ENCODE measurements at places on chromosomes 16 and 17.
A peak's percentile ranks its signal among the peaks of the same experiment; 100 is the strongest.

DNA sequence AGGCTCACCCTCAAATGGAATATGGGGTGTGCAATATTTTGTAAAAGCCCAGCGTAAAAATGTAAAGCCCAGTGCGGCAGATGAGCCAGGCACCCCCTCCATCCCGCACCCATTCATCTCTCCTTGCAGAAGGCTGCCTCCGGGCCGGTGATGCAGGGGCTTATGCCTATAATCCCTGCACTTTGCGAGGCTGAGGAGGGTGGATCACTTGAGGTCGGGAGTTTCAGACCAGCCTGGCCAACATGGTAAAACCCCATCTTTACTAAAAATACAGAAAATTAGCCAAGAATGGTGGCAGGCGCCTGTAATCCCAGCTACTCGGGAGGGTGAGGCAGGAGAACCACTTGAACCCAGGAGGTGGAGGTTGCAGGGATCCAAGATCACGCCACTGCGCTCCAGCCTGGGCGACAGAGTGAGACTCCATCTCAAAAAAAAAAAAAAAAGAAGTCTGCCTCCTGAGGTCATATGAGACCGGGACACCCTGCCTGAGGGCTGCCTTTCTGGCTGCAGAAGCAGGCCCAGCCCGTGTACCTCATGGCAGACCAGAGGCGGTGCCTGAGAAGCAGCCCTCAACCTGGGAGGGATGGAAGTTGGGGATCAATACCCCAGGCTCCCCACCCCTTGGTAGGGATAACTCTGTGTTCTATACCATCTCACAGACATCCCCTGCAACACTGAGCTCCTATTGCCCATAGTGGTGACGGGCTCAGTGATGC is 17.5 kb upstream of the ATP2C2 start:
- no peak for DNase-seq

DNA sequence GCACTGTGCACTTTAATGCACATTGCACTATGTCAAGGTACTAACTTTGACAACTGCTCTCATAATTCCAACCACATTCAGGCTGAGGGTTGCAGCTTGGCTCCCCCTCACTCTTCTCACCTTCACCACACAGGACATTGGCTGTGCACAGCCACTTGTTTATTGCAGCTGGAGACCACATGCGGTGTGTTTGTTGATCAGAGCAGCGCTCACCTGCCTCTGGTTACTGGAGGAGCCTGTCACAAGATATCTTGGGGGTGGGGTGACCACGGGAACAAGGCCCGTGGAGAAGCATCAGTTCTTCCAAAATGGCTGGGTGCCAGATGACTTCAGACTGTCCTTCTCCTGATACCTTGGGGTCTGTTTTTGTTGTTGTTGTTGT is 10.6 kb upstream of the CCL5 start:
- DNase-seq = no peak

DNA sequence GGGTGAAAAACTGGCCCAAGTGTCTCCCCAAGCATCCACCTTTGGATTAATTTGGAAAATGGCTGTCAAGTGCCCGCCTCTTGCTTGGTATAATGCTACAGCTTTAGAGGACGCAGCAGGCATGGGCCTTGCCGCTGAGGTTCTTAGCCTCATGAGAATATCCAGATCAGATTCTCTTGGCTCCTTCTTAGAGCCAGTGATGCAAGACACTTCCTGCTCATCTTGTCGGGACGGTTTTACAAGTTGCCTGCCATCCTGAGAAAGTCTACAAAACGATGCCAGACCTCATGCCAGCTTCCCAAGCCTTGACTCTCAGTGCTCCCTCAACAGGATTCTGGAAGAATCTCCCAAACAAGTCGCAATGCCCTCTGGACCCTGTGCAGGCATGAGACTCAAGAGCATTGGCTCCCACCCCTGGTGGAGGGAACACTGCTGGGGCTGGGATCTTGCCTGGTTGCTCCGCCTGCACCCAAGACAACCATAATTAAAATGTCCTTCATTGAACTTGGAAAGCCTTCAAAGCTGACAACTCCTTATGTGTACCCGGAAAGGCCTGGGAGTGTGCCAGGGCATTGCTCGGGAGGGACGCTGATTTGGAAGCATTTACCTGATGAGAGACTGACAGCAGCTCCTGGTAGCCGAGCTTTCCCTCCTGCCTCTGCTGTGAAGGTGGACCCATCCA is 25.8 kb upstream of the STH start:
- DNase-seq = no peak

- no peak for DNase-seq
Measured at GRCh38 chr17:12627177-12627629, 38.5 kb upstream of the MYOCD start.

DNA sequence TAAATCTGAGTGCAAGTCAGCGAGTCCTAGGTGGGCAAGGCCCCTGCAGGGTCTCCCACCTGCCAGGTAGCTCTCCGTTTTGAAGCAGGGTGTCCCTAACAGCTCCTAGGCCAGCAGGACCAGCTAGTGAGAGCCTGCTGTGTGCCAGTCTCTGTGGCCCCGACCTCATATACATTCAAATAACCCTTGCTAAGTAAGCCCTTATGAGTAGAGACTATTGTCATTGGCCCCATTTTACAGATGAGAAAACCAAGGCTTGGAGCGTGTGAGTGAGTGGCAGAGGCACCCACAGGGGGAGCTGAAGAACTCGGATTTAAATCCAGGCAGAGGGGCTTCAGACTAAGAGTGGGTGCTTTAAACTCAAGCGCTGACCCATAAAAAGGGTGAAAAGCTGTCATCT is 39.7 kb upstream of the EMP2 start:
- DNase-seq = no peak

GRCh38 chr17:33463887-33464286 is 170.8 kb upstream of the ASIC2 start:
- DNase-seq = no peak

DNA sequence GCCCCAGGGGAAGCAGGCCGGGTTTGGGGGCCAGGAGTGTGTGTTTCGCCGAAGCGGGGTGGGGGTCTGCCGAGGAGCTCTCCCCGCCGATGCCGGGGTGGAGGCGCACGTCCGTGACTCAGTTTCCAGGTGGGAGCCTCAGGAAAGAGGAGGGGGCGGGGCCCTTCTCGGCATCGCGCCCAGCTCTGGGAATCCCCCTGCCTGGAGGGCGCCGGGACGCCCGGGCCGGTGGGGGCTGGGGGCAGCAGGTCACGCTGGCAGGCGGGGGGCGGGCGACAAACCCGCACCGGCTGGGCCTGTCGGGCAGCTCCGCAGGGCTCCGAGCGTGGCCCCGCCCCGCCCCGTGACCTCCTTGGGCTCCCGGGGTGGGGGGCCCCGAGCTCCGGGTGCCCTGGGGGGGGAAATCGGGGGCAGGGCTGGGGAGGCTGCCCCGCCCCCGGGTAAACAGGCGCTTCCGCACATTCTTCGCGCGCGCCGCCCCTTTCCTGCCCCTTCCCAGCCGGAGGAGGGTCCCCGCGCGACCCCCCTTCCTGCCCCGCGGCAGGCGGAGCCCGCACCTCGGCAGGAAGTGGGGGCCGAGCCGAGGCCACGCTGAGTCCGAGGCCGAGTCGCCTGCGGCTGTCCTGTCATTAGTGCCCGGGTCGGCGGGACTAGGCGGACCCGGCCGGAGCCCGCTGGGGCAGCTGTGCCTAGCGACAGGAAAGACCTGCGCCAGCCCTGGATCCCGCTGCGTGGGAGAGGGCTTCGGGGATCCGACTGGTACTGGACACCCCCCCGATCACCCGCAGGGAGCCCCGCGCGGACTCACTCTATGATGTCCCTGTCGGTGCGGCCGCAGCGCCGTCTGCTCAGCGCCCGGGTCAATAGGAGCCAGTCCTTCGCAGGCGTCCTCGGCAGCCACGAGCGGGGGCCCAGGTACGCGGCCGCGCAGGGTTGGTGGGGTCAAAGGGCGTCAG is 9.3 kb downstream of the RIPOR1 start:
- peak; percentile 47 for DNase-seq

- no peak for DNase-seq
Measured at GRCh38 chr17:14282726-14283125, 18.2 kb upstream of the HS3ST3B1 start.

DNA sequence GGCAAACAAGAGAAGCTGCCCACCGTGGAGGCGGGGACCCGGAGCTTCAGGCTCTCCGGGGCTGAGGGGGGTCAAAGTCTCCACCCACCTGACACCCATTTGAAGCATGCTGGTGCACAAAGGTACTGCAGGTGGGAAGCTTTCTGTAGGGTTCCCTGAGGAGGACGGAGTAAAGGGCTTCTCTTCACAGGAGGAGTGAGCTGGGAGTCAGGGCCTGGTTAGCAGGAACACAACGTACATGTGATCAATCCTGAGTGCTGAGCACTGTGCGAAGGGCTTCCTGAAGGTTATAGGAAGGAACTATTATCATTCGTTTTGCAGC is 252.9 kb upstream of the RPL38 start:
- DNase-seq = no peak

GRCh38 chr17:36835036-36835435 is 102.2 kb upstream of the LHX1 start:
- DNase-seq = no peak

- no peak for DNase-seq
Measured at GRCh38 chr16:24511792-24512191, 27.6 kb upstream of the RBBP6 start.

DNA sequence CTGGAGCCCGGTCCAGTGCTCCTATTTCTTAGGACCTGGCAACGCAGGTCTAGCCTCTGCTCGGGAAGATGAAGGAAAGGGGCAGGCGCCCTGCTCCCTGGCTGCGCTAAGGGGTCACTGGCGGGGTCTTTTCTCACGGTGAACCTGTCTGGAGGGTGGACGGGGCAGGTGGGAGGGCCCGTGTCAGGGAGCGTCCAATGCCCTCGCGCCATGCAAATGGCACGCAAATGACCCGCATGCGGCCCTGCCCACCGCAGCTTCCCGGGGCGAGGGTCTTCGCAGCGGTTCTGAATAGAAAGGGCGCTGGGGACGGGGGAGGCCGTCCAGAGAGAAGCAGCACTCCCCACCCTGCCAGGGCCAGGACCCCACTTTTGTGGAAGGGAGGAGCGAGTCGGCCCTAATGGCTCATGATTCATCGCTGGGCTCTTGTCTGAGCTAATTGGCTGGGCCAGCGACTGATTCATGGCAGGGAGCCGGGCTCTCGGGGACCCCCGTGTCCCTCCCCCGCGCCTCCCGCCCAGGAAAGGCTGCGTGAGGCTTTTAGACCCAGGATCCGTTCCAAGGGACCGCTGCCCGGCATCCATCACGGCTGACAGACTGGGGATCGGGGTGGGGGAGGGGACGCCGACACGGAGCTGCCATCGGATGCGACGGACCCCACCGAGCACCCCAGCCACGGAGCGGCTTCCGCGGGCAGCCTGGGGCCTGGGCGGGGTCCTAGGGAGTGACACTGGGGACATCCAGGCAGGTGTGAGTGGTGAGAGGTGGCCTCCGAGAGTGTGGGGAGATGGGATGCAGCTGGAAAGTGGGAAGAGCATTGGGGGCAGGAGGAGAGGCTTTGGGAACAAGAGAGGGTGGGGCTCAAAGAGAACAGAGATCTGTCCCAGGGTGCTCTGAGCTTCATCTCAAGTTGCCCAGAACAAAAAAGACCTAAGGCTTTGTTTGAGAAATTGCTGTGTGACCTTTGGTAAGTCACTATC is 25.0 kb upstream of the NGFR start:
- DNase-seq = no peak

- peak; percentile 61 for DNase-seq
Measured at GRCh38 chr17:64661976-64662773, at the start of gene SMURF2. SMURF2 (minus strand) TSS chr17:64662307; CDS start chr17:64661880, 427 bp downstream.

GRCh38 chr17:37527249-37527851 is 37.7 kb downstream of the DUSP14 start:
- DNase-seq = no peak

GRCh38 chr16:12869698-12870427 is 31.5 kb upstream of the SHISA9 start:
- DNase-seq = no peak

- DNase-seq = no peak
Measured at GRCh38 chr17:28569446-28569845, 1.9 kb downstream of the PIGS start.

DNA sequence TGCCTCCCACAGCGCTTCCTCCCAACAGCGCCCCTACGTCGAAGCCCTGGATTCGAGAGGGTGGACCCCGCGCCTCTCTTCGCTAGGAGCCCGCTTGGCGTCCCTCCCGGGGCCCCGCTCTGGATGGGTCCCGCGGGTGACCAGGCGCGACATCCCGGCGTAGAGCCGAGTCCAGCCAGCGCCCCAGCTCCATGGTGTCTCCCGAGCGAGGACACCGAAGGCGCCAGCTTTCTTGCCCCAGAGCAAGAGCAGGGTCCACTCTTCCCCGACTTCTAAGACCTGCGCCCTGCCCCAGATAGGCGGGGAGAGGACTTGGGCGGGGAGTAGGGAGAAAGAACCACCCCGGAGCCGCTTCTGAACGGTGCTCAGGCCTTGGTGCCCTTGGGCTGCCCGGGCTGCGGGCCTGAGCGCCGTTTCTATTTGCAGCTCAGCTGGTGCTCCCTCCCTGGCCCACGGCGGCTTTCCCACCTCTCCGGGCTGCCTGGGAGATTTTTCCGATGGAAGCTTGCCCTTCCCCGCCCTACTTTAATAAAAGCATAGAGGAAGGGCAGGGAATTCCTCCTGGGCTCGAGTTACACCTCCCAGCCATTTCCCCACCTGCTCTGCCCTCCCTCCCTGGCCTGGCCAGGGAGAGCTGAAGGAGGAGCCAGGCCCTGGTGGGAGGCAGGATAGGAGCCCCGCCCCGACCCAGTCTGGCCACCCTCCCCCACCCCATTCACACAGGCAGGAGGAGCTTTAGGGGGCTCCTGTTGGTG is 1.8 kb downstream of the MMP15 start:
- DNase-seq = no peak

DNA sequence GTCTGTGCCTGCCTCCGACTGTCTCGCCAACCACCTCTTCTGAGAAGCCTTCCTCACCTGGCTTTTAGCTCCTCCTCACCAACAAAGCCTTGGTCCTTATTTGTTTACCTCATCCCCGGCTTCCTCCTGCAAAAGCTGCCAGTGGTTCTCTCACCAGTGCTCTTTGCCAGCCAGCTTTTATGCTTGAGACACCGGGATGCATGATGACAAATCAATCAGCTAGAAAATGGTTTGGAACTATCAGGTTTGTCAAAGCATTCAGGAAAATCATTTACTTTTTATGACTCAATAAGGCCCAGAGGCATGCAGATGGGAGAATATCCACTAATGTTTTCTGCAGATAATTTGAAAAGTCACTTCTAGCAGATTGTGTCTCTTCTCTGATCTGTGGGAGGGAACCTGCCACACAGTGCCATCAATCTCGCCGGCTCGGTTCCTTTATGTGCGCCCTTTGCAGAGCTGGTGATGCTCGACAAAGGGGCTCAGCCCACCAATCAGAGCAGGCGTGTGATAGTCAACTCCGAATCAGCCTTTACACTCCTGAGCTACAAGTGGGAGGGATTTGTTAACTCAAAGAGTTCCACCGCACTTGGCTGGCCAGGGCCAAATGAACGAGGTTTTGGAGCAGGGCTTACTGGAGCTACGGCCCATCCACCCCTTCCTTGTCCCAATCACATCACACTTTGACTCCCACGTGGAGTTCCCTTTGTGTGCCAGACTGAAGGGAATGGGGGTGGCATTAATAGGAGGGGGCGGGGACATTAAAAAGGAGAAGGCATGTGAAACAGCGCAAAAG is 85.8 kb downstream of the MRC2 start:
- DNase-seq = no peak

GRCh38 chr16:69095193-69095592 is 10.3 kb upstream of the HAS3 start:
- no peak for DNase-seq
